ENCODE measurements at places on chromosomes 11 and 22.

DNA sequence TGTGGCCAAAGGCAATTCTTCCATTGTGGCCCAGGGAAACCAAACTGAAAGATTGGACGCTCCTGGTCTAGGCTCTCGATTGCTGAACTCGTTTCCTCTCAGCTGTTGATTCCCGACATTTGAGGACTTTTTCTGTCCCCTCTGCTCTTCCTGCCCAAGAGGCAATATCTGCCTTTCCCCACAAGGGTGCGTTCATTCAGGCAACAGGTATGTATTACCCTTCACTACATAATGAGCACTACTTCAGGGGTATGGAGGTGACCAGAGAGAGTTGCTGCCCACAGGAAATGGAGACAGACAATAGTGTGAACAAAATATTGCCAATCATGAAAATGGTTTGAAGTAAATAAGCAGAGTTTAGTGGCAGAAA, 8.2 kb downstream of the PTH start:
- DNase-seq: no peak

DNA sequence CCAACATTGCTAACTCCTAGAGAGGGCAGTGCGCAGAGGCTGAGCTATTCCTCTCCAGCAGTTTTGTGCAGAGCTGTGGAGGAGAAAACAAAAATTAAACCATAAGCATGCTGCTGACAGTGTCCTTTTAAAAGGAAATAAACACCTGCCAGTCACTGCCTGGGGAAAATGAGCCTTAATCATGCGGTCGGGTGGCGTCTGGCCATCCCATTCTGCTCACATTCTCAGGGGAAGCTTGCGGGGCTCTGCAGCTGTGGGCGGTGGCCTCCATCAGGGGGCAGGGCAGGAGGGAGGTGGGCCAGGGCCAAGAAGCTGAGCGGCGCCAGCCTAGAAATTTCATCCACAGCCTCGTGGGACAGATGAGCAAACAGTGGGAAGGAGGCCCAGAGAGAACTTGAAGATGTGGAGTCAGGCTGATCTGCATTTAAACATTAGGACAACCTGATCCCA, 71.0 kb upstream of the TP53I11 start:
- DNase-seq: no peak

DNA sequence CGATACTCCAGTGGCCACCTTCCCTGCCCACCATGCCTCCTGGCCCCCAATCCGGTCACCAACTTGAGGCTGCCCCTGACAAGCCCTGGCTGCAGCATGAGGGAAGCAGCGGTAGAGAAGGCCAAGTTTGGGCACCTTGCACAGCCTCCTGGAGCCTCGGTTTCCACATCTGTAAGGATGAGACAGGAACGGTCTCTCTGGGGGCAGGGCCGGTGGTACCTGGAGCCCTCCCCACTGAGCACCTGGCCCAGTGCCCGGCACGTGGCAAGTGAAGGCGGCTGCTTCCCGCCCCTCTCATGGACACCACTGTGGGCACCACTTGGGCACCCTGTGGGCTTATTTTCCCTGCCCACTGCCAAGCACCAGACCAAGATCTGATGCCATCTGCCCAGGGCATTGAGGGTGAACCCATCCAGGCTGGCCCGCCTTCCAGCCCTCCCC, 77.8 kb downstream of the CDKN1C start:
- DNase-seq: no peak

- no peak for DNase-seq
These were observed 52.4 kb upstream of the ARFGAP3 start for GRCh38 chr22:42909363-42910058.

DNA sequence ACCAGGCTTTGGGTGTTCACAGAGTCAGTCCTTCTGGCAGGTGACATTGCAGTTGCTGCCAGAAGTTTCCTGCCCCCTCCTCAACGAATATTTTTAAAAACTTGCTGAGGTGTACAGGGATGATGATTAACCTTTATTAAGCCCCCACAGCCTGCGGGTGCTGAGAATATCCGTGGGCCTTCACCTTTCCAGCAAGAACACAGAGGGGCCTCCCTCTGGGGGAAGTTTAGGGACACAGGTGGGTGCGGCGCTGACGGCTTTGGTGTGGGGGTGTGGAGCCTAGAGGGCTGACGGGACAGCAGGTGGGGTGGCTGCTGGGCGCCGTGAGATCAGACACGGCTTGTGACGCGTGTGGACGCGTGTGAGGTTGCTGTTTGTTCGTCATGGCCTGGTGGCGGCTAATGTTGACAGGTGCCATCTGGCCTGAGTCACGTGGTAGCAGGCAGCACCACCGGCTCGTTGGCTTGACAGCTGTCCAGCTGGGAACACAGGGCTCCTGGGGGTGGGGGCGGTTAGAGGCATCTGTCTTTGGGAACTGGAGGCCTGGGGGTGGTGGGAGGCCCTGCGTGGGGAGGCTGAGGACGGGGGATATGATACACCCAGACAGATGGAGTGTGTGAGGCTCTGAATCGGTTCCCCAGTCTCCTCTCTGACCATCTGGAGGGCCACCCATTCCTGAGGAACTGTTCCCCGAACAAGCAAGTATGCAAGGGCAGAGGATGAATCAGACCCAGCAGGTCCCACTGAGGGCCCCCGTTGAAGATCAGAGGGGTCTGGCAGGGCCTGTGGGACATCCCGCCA, 12.5 kb upstream of the LRRC10B start:
- no peak for DNase-seq

DNA sequence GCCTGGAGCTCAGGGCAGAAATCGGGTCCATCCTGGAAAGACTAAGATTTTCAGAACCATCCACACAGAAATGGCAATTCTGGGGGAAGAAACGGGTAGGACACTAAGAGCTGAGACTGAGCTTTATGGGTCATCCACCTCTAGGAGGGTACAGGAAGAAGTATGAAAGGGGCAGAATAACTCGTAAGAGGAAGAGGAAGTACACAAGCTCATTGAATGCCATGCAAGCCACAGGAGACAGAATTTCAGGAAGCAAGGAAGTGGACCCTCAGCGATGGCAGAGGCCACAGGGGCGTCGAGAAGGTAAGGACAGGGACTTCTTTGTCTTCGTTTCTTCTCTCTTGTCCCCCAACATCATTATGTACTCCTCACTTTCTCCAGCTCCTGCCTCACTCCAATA, 169.6 kb downstream of the MAML2 start:
- no peak for DNase-seq

GRCh38 chr11:122439866-122440810, 215.4 kb upstream of the UBASH3B start:
- DNase-seq: no peak
